Kidney epithelial cell (primary cell): ENCODE measurements at places on chromosomes 12 and 14. TPM values are rescaled to one million over a fixed set of nuclear protein-coding genes. Genes with fewer than 3 reads are reported as not detected.

Gene CMKLR1
- total RNA-seq = under 0.01 and 1.4 TPM in 2 replicates

DNA sequence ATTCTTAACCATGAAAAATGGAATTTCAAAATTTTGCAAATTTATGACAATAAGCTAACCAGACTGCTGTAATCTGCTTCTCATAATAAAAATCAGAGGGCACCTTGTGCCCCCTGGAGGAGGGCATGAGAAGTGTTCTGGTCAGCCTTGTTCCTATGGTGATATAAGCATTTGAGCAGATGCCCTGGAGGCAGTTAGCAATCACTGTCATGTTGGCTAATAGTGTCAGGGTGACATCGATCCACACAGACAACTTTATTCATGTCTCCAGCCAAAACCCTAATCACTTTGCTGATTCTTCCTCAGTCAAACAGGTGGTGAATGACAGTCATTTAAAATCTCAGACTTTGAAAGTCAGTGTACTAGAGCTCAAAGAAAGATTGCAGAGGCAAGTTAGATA lies 943.0 kb downstream of the GALC start:
- DNase-seq = no peak

DNA sequence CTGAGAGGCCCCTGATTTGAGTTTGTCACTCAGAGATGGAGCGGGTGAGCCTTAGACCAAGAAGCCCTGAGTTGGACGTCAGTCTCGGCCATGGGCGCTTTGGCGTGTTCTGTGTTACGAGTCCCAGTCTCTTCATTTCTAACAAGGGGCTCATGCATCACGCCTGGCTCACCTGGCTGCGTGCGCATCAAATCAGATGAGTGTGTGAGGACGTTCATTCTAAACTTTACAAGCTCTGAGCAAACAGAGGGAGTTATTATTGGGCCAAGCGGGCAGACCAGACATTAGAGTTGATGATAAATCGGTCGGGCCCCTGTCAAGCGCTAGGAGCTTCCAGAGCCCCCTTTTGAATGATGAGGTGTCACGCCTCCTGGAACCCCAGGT lies 117.2 kb downstream of the CALM1 start:
- no peak for DNase-seq

- no peak for DNase-seq
Observed at GRCh38 chr12:122057007-122057735, 21.4 kb upstream of the MLXIP start.

Gene MTRFR
- total RNA-seq = 10.9 and 18.5 TPM in 2 replicates

- DNase-seq = no peak
Observed at GRCh38 chr14:60102389-60102788, 10.7 kb downstream of the PCNX4 start.

Gene ATG2B
- 12.0 and 13.1 TPM in 2 replicates for total RNA-seq

DNA sequence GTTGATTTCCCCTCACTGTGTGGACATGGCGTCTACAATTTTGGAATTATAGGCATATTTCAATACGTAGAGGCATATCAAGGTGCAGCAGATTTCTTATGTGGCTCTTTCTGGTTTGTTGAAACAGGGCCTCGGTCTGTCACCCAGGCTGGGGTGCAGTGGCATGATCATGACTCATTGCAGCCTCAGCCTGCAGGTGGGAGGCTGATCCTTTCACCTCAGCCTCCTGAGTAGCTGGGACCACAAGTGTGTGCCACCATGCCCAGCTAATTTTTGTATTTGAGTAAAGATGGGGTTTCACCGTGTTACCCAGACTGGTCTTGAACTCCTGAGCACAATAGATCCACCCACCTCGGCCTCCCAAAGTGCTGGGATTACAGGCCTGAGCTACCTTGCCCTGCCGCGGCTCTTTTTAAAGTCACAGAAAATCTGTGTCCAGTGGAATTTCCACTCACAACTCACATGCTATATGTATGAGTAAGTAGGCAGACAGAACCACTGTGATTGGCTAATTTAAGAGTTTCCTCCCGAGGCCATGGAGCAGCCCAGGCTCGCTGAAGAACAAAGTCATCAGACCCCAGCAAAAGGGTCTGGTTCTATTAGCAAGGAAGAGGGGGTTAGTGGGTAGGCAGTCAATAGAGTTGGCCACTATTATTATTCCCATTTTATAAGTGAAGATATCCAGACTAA lies 9.1 kb downstream of the GNG2 start:
- DNase-seq = no peak
